Brain (organoid and tissue), 16 donors: ENCODE measurements at places on chromosomes 2 and 18.

GRCh38 chr2:232438951-232439757, 16.8 kb upstream of the ALPI start:
- DNase-seq = peak; percentile 39

DNA sequence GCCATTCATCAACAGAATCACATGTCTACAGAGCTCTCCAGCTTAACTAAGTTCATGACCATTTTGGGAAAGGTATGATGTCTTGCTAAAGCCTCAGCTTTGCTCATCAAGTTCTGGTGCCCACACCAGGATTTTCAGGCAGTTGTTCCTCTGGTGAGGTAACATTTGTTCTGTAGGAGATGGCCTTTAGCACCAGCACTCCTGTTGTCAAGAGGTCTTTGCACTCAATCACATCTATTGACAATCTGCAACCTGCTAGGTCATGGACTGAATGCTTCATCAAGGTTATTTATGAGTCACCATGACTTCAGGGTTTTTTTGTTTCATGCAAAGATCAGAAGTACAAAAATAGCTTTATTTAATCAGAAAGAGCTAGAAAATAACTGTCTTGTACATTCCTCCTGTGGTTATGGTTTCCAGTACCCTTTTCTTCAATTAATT, 36.6 kb upstream of the VIT start:
- no peak for DNase-seq

- DNase-seq = no peak
Observed at GRCh38 chr18:41864216-41864615, 90.8 kb upstream of the PIK3C3 start.

DNA sequence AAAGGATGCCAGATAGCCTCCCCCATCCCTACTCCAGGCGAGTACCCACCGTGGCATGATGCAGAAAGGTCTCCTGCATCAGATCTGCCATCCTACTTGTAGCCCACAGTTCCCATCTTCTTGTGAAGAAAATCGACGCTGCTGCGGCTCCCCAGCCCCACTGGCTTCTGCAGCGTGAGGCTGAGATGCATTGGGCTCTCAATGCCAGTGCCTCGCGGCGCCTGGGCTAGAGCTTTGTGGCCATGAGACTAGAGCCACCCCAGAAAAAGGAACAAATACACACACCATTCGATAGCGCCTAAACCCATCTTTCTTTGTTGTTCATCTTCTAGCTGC, 2.8 kb downstream of the NOL4 start:
- DNase-seq = peak; percentile 87

- DNase-seq = no peak
Observed at GRCh38 chr2:140359056-140359771, 1579.0 kb upstream of the NXPH2 start.

DNA sequence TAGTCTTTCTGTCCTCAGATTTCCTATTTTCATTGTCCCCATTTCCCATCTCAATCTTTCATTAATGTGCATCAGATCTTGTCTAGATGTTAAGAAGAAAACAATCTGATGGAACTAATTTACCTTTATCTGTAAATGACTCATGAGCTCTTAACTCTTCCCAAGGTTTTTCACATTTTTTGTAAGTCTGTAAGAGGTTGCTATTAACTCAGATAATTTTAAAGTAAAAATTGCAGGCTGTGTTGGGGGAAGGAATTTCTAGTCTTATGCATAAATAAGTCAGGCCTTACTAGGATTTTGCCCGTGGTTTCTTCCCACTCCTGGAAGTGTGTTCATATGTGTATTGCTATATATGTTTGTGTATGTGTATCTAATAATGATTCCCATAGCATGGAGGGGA, 4.3 kb downstream of the NAB1 start:
- DNase-seq = no peak

DNA sequence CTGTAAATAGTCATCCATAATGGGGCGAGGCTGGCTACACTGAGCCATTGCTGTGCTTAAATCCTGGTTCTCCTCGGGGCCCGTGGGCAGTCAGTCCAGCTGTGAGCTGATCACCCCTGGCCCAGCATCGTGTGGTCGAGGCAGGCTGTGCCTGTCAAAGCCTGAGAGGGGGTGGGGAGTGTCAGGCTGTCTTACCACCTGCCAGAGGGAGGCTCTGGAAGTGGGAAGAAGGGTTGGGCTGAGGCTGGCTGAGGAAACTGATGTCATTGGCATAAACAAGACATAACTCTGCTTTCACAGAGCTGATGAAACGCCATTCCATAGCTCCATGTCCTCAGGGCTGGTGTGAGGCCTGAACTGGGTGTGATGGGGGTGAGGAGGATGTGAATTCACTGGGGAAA, 49.7 kb downstream of the KLHL29 start:
- no peak for DNase-seq

DNA sequence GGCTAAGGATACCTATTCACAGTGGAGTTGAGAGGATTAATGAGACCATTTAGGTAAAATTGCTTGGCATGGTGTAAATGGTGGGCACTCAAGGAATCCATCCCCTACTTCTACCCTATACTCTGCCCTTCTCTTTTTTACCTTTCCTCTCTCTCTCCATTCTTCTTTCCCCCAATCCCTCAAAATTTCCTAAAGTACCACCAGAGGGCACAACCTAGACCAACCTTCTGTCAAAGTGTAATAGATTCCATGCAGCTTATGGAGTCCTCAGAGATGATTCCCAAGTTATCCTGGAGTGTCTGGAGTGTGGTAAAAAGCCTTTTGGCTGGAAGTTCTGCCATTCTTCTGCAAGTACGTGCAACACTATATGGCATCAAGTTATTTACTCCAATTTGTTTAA, 33.0 kb upstream of the CCDC195 start:
- no peak for DNase-seq

GRCh38 chr18:55396267-55396905, 191.6 kb downstream of the TCF4 start:
- DNase-seq = no peak

GRCh38 chr2:137255990-137256389, 490.6 kb downstream of the THSD7B start:
- DNase-seq = no peak

DNA sequence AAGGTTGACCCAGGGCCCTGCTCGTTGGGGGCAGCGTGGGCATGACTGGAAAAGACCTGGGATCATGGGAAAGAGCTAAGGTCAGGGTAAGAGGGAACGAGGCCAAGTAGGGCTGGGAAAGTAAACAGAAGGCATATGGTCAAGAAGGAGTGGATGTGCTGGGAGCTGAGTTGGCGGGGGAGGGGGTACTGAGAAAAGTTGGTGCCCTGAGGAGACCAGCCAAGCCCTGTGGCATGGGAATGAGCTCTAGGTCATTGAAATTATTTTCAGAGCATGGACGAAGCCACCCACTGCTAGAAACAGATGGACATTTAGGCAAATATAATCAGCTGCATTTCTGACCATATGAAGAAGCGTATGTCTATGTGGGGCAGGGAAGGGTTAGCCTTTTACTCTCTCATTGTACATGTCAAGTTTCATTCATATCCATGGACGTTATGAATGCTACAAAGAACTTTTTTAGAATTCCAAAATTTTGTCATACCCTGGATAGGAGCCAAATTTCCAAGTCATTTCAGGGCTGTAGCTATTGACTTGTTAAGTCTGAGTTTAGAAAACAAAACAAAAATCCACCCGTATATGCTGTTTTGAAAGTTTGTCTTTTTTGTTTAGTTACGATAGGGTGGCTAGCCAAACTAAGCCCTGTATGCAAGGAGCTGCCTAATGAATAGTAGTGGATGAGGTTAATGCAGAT, 19.1 kb downstream of the MAPRE2 start:
- no peak for DNase-seq

- peak; percentile 62 for DNase-seq
Observed at GRCh38 chr2:175414882-175415487, 233.5 kb upstream of the ATP5MC3 start.

GRCh38 chr2:216302981-216303676, 69.2 kb downstream of the MARCHF4 start:
- DNase-seq = no peak

DNA sequence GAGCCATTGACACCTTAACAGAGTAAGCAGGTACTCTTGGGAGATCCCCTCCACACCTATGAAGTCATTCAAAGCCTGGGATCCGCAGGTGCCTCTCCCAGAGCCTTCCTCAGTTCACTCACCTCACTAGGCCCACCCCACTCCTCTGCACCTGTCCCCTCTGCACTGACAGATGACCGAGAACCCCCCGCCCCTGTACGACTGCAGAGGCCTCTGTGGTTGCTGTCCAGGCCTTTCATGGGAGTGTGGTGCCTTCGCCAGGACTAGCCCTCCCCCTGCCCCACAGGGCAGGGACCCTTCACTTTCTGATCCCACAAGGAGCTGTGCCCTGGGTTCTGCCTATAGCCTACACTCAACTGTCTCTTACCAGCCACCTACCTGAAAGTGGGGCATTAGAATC, 238.5 kb downstream of the ZBTB7C start:
- no peak for DNase-seq

DNA sequence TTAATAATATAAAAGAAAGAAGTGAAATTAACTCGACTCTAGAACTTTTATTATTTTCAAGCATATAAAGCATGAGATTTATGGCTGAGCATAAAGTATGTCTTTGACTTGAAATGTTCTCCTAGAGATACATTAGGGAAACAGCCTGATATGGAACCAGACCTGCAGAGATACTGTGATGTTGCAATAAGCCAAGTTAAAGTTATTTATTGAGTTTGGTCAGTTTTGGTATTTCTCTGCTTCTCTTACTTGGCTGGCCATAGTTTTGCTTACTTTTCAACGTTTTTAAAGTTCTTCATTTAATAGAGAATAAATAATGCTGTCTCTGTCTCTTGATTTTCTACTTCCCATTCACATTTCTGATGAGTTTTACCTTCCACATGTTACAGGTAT, 76.0 kb downstream of the GFPT1 start:
- no peak for DNase-seq

- DNase-seq = peak; percentile 69
Observed at GRCh38 chr2:209933499-209934483, 68.6 kb upstream of the RPE start.

- no peak for DNase-seq
Observed at GRCh38 chr2:206858687-206859329, 80.5 kb upstream of the CPO start.

GRCh38 chr2:70596739-70597138, 43.1 kb upstream of the TGFA start:
- no peak for DNase-seq

DNA sequence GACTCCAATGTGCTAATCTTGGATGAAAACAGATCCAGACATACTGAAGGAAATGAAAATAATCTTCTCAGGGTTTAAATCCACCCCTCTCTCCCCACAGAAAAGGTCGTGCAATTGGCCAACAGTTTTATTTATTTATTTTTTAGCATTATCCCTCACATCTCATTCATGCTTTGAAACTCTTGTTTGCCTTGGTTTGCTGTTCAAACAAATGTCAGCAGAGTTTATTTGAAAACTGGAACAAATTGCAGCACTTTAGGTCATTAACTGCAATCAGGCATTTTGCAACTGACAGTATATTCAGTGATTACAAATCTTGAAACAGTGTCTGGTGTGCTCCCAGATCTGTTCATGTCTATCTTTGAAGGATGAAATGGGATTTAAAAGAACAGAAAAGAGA, 220.6 kb downstream of the SLC4A10 start:
- no peak for DNase-seq

DNA sequence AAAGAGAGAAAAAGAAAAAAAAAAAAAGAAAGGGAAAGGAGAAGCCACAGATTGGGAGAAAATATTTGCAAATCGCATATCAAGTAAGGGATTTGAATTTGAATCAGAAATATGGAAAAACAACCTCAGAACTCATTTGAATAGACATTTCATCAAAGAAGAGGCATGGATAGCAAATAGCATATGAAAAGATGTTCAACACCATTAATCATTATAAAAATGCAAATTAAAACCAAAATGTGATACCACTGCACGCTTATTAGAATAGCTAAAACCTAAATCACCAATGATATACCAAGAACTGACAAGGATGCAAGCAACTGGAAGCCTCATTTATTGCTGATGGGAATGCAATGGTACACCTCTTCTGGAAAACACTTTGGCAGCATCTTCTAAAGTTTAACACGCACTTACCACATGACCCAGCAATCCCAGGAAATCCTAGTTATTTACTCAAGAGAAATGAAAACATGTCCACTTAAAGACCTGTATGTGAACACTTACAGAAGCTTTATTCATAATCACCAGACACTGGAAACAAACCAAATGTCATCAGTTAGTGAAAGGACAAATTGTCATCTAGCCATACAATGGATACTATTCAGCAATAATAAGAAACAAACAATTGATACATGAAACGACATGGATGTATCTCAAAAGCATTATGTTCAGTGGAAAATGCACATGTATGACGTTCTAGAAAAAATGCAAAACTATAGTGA, 10.3 kb downstream of the DNER start:
- DNase-seq = no peak

- no peak for DNase-seq
Observed at GRCh38 chr2:230578106-230578505, 134.5 kb upstream of the CAB39 start.

- no peak for DNase-seq
Observed at GRCh38 chr2:191150230-191150599, 579 bp downstream of the STAT4 start.

GRCh38 chr2:16170675-16171424, 230.5 kb downstream of the MYCN start:
- no peak for DNase-seq

- no peak for DNase-seq
Observed at GRCh38 chr2:213766465-213766901, 482.2 kb downstream of the SPAG16 start.

- DNase-seq = no peak
Observed at GRCh38 chr2:128566671-128567070, 248.0 kb upstream of the HS6ST1 start.

- no peak for DNase-seq
Observed at GRCh38 chr2:234081970-234082822, 31.7 kb downstream of the SPP2 start.

GRCh38 chr2:28552045-28552823, 56.4 kb downstream of the PLB1 start:
- DNase-seq = no peak
